Stimulated activated CD8-positive, alpha-beta memory T cell treated with anti-CD3 and anti-CD28 coated beads, Interleukin-15, amount 100 ng/mL, for 1 hour (primary cell): ENCODE measurements at places on chromosomes 1 and 21.

DNA sequence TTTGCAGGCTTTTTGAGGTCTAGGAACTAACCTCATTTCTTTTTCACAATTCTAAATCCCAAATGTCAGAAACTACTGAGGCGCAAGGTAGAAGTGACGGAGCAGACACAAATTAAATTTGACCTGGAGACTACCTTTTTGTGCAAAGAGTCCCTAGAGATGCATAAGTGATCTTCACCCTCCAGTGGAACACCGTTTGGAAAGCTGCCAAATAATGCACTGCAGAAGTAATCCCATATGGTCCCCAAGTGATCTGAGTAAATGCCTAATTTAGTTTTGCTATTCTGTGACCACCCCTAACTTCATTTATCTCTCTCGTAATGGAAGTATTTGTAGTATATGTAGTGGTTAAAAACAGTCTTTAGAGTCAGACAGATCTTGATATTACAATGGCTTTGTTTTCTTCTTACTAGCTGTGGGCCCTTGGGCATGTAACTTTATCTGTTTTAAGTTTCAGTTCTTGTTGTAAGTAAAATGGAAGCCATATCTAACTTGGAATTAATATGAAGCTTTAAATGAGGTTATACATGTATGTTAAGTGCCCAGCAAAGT is 70.4 kb upstream of the IPO9 start:
- no peak for DNase-seq

GRCh38 chr1:234595899-234596298 is 14.1 kb downstream of the IRF2BP2 start:
- no peak for DNase-seq

DNA sequence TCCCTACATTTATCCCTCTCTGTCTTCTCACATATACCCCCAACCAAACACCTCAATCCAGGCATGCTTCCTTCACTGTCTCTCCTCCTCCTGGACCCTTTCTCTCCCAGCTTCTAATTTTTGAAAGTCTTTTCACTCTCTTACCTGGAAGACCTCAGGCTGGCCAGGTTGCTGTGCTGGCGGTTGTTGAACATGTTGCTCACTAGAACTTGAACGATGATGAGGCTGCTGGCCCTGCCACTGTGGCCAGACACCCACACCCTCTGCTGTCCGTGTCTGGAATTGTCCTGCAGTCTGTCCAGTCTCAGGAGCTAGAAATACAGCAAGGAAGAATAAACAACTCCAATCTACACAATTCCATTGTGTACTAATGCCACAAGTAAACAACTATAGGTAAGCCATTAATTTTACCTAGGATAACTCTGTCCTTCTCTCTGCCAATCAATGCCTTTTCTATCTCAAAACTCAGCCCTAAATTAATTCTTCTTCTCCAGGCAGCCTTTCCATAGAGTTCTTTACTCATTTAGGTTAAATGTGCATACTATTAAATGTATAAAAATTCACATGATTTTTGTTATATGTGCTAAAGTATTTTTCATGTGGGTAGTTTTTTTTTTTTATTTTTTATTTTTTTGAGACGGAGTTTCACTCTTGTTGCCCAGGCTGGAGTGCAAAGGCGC is 5.1 kb upstream of the CTSK start:
- no peak for DNase-seq

DNA sequence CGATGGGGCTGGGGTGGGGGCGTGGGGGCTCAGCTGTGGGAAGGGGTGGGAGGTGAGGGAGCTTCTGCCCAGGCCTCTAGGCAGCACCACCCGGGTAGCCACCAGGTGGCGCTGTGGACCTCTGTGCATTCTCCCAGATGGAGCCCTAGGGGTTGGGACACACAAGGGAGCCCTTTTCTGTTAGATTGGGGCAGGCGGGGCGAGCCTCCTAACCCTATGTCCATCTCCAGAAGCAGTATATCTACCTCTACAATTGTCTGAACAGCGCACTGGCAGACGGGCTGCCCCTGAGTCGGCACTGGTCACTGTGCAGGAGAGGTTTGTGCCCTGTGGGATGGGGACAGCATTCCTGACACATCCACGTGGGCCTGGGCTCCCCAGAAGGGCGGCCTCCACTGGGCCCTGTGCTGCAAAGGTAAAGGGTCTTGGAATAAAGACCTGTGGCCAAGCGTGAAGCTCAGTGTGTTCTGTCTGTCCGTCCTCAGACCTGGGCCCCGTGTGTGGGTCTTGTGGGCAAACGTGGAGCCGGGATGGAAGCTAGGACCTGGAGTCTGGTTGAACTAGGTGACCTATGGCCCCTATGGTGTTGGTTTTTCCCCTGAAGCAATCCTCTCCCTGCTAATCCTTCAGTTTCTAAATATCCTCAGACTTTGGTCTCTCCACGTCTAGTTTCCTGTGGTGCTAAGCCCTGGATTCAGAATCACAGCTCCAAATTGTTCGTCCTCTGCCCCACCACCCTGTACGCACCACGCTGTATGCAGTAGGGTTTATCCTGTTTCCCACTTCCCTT is 4.4 kb upstream of the LGR6 start:
- peak; percentile 65 for DNase-seq

GRCh38 chr1:96741335-96741734 is 19.8 kb downstream of the PTBP2 start:
- DNase-seq, result no peak

DNA sequence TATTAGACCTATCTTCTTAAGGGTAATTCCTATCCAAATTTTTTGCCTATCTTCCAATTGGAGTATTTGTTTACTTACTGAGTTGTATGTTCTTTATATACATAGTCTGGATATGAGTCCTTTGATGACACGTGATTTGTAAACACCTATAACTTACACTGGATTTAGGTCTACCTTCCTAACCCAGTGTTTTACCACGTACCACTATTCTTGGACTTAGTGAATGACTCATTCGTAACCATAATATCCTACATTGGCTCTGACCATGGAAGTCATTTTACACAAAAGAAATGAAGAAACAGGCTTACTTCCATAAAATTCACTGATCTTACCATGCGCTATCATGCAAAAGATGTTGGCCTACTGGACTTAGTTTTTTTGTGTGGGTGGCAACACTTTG is 23.9 kb upstream of the ZZZ3 start:
- no peak for DNase-seq

- DNase-seq, result no peak
Observed at GRCh38 chr1:201614262-201615015, 75.5 kb downstream of the NAV1 start.

DNA sequence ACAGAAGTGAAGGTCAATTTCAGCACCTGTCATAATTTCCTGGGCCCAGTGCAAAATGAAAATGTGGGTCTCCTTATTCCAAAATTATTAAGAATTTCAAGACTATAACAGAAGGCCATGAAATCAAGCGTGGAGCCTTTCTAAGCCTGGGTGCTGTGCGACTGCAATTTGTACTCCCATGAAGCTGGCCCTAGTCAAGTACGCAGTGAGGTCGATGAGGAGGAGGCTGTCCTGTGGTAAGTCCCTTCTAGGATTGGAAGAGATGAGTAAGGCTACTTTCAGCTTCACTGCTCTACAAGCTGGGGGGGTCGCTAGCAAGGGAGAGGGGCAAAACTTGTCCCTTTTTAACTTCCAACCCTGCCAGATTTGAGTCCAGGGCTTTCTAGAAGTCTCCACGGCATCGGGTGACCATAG is 410 bp upstream of the NUDC start:
- DNase-seq, result no peak

- no peak for DNase-seq
Observed at GRCh38 chr1:169105087-169105433, 1.4 kb upstream of the ATP1B1 start.

DNA sequence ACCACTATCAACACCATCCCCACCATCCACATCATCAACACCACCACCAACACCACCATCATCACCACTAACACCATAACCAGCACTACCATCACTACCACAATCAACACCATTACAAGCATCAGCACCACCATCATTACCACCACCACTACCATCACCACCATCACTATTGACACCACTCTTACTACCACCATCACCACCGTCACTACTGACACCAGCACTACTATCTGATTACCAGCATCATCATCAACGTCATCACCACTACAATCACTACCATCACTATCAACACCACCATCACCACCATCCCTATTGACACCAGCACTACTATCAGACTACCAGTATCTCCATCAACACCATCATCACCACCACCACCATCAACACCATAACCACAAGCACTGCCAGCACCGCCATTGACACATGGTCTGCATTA is 106.1 kb upstream of the RUNX3 start:
- no peak for DNase-seq

- no peak for DNase-seq
Observed at GRCh38 chr1:230568676-230569075, 73.6 kb upstream of the COG2 start.

DNA sequence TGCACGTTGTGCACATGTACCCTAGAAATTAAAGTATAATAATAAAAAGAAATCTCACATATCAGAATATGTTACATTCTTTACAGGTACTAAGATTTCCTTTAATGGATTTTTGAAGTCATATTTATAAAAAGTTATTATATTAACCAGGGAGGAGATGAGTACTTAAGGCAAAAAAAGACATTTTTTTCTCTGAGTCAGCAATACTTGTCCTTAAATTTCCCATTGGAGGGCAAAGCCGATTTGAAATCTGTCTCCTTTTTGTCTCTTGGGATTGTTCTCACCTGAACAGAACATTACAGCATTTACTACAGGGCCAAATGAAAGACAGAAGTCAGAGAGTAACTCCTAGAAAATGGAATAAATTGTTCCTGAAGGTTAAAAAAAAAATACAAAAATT is 26.3 kb upstream of the SLC16A1 start:
- DNase-seq, result no peak

DNA sequence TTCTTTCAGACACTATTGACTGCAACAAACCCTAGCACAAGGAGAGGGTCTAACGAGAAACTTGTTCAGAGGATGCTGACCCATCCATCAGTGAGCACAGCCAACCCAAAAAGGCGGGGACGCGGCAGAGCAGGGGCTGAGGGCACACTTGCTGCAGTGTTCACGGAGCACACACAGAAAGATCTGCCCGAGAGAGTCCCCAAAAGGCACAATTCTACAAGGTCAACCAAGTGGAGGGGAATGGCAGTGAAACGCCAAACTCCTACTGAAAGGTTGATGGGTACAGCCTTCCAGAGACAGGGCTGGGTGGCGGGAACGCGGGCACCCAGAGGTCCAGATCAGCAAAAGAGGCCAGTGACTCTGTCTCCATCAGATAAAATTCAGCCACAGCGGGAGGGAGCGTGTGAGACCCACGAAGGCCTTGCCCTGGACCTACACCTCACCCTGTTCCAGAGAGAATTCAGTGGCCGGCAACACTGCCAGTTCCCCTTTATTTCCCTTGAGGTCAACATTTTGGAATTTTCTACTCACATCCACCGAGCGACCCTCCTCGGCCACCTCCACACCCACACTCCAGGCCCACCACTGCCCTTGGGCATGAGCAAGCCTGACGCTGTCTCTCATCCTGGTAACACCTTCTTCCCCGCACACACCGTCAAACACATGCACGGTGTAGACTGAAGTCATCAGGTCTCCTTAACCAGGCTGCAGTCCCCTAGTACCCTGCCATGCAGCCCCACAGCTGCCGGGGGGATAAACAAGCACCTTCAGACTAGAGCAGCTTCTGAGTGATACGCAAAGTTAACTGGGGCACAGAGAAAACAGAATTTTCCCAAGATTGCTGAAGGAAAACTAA is 5.5 kb downstream of the GNG4 start:
- DNase-seq, result no peak

DNA sequence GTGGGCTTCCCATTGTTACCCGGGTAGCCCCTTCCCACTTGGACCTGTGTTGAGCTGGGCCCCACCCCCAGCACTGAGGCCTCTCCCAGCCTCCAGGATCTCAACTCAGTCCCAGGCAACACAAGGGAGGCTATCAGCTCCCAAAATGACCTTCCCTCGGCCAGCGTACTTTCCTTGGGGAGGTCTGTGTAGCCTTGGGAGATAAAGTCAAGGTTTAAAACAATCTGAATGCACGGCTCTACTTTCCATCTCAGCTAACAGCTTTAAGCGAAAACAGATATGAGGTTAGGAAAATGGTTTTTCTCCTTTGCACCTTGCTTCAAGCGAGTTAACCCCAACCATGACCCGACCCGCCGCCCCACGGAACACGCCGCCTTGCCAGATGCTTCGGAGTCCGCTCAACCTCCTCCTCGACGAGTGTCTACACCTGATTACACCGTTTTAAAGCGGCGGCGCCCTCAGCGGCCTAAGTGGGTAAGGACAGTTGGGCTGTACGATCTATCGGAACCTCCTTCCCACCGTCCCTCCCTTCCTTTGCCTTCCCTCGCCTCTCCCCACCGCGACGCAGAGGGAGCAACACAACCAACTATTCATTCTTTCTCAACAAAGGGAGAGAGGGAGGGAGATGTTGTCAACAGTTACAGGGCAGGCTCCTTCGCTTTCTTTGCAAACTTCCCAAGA is 1.1 kb downstream of the BCAR3 start:
- DNase-seq, result peak; percentile 3

DNA sequence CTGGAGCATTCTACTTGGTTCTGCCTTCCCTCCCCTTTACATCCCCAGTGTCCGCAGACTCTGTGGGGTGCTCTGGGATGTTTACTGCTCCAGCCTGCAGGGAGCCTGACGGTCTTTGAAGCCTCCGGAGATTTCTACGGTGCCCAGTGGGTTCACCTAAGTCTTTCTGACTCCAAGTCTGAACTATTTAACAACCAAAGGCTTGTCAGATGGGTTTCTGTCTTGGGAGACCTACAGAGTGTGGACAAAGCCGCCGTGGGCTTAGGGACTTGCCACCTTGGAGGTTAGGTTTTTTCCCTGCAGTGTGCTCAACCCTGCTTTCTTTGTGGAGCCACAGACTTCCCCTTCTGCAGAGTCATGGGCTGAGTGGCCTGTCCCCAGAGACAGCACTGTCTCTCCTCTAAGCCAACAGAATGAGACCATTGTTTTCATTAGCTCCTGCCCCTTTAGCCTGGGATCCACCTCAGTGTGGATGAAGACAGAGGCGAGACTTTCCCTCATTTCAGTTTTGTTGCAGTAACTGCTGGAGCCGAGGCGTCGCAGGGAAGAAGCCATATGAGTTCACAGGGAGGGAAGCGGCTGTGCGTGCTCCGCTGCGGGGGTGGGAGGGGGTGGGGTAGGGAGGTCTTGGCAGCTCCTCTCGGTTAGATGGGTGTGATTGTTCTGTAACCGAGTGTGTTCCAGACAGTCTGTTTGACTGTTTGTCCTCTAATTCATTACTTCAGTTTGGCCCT is 120.7 kb downstream of the CNIH3 start:
- DNase-seq, result no peak

GRCh38 chr1:26553942-26554682 is 24.6 kb downstream of the RPS6KA1 start:
- no peak for DNase-seq

GRCh38 chr1:238549137-238549536 is 658.4 kb upstream of the ZP4 start:
- no peak for DNase-seq
